ENCODE measurements at places on chromosomes 7 and 10.

GRCh38 chr10:72274213-72274729 lies 547 bp downstream of the DDIT4 start:
- DNase-seq: no peak

DNA sequence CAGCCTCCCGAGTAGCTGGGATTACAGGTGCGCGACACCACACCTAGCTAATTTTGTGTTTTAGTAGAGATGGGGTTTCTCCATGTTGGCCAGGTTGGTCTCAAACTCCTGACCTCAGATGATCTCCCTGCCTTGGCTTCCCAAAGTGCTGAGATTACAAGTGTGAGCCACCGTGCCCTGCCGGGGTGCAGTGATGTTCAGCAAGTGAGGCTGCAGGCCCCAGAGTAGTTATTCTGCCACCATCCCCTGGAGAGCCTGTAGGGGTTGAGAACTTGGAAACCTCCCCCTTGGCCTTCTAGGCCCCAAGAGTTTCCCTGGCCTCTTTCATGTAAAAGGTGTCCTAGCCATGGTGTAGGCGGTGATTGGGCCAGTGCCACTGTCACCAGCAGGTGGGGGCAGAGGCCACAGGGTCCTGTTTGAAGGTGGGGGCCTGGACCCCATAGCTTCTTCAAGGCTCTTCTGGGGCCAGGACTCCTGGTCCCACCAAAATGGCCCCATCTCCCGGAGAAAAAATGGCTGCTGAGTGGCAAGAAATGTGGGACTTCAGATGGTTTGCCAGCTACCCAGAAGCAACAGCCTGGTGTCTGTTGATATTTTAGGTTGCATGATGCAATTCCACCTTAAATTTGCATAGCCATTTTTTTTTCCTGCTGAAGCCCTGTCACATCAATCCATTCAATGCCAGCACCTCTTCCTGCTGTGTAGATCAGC lies 25.5 kb upstream of the INMT start:
- DNase-seq: no peak

GRCh38 chr7:135493362-135493761 lies 16.5 kb downstream of the CNOT4 start:
- no peak for DNase-seq

DNA sequence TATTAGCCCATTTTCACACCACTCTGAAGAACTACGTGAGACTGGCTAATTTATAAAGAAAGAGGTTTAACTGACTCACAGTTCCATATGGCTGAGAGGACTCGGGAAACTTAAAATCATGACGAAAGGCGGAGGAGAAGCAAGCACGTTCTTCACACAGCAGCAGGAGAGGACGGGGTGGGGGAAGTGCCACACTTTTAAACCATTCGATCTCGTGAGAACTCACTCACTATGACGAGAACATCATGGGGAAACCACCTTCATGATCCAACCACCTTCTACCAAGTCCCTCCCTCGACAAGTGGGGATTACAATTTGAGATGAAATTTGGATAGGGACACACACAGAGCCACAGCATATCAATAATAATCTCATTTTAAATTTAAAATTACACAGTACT lies 80.2 kb downstream of the VWDE start:
- DNase-seq: no peak

GRCh38 chr10:76088980-76089379 lies 657.6 kb downstream of the LRMDA start:
- DNase-seq: no peak

DNA sequence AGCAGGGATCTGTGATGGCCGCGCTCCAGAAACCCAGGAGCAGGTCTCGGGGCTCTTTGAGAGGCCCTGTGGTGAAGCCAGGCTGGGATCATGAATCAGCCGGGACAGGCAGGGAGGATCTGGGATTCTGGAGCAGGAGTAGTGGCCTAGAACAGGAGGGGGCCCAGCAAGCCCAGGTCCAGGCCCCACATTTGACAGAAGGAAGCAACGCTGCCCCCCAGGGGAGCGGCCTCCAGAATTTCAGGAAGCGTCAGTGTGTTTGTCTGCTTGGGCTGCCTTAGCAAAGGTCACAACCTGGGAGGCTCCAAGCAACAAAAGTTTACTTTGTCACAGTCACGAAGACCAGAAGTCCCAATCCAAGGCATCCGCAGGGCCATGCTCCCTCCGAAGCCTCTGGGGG lies 36.8 kb downstream of the CLRN3 start:
- no peak for DNase-seq

DNA sequence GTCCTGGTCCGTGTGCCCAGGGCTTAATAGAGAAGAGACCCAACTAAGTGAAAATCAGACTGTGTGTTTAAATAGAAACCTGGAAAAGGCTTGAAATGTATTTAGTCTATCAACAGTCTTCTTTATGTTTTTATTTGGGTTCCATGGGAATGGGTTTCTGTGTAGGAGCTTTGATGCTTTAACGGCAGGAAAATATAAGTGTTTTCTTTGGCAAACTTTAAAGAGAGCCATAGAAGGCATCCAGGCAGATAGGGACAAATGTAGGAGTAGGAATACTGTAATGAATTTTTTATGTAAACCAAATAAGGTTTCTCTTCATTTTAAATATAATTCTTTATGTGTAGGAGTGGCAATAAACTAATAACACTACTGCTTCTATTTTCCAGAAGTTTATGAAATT lies 989.0 kb downstream of the GATA3 start:
- DNase-seq: peak; percentile 58

GRCh38 chr10:118698421-118698820 lies 56.3 kb downstream of the CACUL1 start:
- DNase-seq: no peak

GRCh38 chr7:94962661-94963060 lies 55.3 kb downstream of the PPP1R9A start:
- DNase-seq: no peak

DNA sequence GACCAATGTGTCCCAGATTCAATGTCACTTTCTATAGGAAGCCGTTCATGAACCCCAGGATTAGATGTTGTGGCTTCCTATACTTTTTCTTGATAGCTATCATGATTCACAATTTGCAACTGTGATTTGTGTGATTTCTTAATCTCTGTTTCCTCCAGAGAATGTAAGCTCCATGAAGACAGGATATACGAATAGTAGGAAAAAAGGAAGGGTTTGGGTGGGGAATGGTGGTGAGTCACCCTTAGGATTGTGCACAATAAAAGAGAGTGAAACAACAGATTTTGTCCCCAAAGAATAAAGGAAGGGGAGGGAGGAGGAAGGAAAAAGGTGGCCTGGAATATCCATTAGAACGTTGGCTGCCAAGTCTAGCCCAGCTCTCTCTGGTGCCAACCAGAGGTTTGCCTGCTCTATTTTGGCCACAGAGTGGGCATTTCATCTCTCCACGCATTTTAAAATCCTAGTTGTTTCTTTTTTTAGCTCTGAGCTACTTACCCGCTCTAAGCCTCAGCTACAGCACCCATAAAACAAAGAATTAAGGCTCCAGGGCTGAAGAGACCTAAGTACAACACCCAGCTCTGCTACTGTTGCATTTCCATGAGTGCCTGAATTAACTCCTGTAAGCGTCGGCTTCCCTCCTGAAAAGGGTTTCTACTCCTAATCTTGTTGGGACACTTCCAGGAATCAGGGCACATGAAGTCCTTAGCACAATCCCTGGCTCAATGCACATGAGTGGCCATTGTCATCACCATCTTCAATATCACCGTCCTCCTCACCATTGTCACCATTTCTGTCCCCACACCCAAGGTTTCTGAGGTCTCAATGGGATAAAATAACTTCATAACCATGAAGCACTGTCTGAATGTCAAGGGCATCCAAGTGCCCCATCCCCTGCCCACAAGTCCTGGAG lies 3.5 kb downstream of the HK1 start:
- DNase-seq: no peak

- no peak for DNase-seq
Measured at GRCh38 chr7:71504697-71505441, 372.9 kb downstream of the GALNT17 start.

DNA sequence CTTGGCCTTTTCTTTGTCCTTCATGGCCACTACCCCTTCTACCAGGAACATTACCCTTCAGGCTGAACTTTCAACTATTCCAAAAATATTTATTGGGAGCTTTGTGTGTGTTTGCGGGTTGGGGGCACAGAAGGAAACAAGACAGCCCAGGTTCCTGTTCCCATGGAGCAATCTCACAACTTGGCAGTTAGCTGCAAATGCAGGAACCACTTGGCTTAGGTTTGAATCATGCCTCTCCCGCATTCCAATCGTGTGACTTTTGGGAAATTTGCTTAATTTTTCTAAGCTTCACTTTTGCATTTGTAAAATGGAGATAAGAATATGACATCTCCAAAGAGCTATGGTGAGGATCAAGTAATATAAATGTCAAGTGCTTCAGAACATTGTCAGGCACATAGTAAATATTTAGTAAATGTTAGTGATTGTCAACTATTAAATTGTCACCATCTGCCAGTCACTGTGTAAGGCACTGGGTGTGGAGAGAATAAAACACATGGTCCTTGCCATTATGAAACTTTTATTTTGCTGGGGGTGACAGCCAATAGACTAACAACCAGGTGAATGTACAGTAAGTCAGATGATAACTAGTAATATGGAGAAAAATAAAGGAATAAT lies 277.1 kb downstream of the SNX13 start:
- no peak for DNase-seq

DNA sequence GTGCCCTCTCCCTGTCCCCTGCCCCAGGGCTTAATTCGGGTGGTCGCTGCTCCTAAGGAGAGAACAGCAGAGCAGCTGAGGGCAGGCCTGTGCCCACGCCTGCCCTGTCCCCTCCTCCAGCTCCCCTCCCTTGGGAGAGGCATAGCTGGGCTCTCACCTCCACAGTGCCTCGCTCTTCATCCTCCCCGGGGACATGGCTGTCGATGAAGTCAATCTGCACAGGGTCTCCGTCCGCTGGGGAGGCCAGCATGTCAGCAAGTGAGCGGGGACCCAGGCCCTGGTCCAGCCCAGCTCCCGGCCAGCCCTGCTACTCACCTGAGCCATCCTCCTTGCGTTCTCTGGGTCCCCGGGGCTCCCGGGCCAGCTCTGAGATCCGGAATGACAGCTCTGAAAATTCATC lies 3.8 kb upstream of the SAP25 start:
- no peak for DNase-seq

- DNase-seq: no peak
Measured at GRCh38 chr7:152202056-152202455, 176.6 kb downstream of the GALNT11 start.

DNA sequence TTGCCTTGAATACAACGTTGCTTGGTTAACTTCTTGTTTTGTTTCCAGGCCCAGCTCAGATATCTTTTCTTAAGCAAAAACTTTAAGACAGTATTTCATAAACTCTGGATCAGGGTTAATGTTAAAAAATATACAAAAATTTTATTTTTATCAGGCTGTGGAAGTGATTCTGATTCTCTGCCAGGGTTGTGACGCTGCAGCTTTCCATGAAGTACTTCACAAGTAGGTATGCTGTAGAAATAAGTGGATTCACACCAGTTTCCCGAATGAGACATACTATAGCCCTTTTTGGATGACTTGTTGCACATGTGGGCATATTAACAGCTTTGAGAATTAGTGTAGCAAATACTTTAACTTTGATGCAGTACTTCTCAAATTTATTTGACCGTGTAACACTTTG lies 70.1 kb downstream of the CDK14 start:
- DNase-seq: no peak

DNA sequence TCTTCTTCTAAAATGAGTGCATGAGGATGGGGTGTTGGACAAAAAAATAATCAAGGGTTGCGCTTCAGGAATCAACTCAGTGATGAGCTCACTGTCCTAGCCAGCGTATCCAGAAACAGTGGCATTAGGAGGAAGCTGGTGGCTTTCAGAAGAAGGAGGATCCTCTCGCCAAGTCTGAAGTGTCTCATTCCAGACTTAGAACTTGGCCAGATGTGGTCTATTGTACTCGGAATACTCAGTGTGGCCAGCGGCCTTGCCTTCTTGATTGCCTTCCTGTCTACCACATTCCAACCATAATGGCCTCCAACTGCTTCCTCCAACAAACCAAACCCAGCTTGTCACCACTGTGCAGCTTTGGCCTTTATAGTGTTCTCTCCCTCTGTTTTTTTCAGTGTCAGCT lies 732.4 kb downstream of the KCNMA1 start:
- DNase-seq: no peak

- DNase-seq: peak; percentile 43
Measured at GRCh38 chr10:102869258-102870198, at the start of gene AS3MT. Gene AS3MT, plus strand, starts transcription at chr10:102869470. Its CDS starts 123 bp downstream, at chr10:102869593.

GRCh38 chr7:135645296-135645904 lies 16.9 kb upstream of the STMP1 start:
- DNase-seq: no peak

- no peak for DNase-seq
Measured at GRCh38 chr7:1316086-1316485, 83.4 kb downstream of the UNCX start.

GRCh38 chr7:131161103-131161502 lies 166.6 kb upstream of the MKLN1 start:
- no peak for DNase-seq

GRCh38 chr10:116030576-116030975 lies 242.4 kb downstream of the GFRA1 start:
- DNase-seq: no peak

- no peak for DNase-seq
Measured at GRCh38 chr10:119337796-119338432, 130.5 kb downstream of the GRK5 start.

DNA sequence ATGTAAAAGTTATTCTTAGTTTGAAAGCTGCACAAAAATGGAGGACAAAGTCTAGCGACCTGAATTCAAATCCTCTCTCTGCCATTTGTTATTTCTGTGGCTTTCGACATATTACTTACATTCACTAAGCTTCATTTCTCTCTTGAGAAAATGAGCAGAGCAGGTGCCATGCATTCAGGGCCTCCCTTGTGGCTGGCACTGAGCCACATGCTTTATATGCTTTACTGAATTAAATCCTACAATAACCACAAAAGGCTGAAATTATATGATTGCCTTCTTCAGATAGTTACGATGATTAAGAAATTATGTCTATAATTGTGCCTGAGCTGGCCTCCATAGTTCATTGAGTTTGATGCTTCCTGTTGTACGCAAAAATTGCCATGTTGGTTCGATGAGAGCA lies 98.7 kb downstream of the NPSR1 start:
- no peak for DNase-seq

- no peak for DNase-seq
Measured at GRCh38 chr10:33192190-33192589, 142.3 kb downstream of the NRP1 start.

- DNase-seq: no peak
Measured at GRCh38 chr7:131238347-131238931, 89.2 kb upstream of the MKLN1 start.

GRCh38 chr10:86693721-86694369 lies 25.5 kb downstream of the LDB3 start:
- DNase-seq: no peak

- DNase-seq: no peak
Measured at GRCh38 chr10:76738991-76739390, 898.6 kb downstream of the KCNMA1 start.

GRCh38 chr7:113710310-113711096 lies 208.3 kb downstream of the PPP1R3A start:
- peak; percentile 65 for DNase-seq

DNA sequence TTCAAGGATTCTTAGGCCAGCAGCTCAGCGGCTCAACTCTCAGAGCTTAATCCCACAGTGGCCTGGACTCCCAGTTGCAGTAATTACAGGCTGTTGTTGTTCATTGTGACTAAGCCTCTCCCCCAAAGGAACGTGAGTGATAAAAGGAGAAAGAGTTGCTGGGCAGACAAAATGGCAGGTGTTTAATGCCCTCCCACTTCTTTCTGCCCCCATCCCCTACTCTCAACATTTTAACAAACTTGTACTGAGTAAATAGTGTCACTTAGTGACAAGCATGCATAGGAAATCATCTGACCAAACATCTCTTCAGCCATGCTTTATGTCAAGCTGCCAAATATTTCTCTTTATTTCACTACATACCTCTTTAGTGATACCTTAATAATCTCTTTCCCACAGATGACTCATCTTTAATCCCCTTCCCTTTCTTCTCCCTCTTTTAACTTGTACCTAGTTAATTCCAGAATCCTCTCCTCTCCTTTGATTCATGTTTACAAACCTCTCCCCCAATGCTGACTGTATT lies 12.4 kb upstream of the MTERF1 start:
- DNase-seq: no peak

Measured in right renal pelvis (tissue), 4 donors.